ENCODE measurements at places on chromosomes 2 and 18. TPM values are rescaled to one million over a fixed set of nuclear protein-coding genes. Genes with fewer than 3 reads are reported as not detected.

SULT1C2 gene
- total RNA-seq, result not detected

ST6GAL2 gene
- not detected for total RNA-seq

DHRS9 gene
- 0.34 TPM for total RNA-seq

TUBB8B gene
- total RNA-seq, result not detected

MAP3K19 gene
- not detected for total RNA-seq

- no peak for DNase-seq
Measured at GRCh38 chr2:200624658-200625057, 38.8 kb downstream of the AOX1 start.

- no peak for DNase-seq
Measured at GRCh38 chr18:57584444-57584843, 2.1 kb downstream of the FECH start.

- no peak for DNase-seq
Measured at GRCh38 chr2:226137201-226137811, 662.3 kb downstream of the IRS1 start.

DNA sequence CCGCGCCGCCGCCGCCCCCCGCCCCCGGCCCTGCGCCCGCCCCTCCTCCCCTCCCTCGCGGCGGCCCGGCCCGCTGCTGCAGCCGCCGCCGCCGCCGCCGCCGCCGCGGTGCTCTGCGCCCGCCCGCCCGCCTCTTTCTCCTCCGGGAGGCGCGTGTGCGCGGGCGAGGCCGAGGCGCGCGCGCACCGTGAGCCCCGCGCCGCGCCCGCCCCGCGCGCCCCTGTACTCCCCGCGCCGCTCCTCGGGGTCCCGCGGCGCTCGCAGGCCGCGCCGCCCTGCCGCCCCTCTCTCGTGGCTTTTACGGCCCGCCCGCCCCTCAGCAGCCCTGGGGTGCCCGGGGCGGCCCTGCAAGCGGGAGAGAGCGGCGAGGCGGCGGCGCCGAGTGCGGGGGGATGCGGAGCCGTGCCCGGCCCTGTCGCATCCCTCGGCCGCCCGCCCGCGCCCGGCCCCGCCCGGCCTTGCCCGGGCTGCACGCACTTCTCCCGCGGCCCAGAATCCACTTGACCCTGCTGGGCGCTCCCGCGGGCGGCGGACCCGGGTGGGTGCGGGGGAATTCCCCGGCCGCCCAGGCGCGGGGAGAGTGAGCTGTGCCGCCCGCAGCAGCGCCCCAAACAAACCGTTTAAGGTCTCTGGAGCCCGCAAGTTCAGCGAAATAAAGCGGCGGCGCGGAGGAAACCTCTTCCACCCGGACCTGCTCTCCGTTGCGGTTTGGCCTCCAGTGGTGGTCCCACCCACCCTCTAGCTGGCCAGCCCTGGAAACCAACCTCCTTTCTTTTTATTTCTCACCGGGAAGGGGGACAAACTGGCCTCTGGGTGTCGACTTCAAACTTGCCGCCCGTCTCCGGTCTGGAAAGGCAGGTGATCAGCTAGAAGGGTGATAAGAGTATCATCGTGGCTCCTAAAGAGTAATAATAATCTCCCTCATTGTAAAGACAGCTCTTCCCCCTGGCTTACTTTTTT is 37.4 kb downstream of the AFF3 start:
- DNase-seq, result peak; percentile 42

GRCh38 chr2:119068154-119068725 is 90.3 kb downstream of the C1QL2 start:
- no peak for DNase-seq

- peak; percentile 22 for DNase-seq
Measured at GRCh38 chr2:240600451-240600961, 14.0 kb downstream of the CAPN10 start.

DNA sequence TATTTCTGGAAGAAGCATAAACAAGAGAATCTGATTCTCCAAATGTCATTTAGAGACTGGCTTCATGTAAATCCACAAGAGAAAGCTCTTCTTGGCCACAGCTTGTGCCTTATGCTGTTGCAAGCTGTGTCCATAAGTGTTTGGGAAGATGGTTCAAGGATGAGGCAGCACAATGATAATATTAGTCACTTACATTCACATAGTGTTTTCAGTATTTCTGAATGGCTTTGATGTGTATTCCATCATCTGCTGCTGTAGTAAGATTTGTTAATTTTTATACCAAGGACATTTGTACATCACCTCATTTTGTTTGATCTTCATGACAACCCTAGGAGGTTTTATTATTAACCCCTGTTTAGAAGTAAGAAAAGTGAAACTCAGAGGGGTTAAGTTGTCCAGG is 29.9 kb downstream of the CREG2 start:
- no peak for DNase-seq

GRCh38 chr2:24077535-24077877 is 1.4 kb upstream of the SF3B6 start:
- DNase-seq, result peak; percentile 34

GRCh38 chr2:227370791-227371312 is 8.3 kb downstream of the TM4SF20 start:
- no peak for DNase-seq

DNA sequence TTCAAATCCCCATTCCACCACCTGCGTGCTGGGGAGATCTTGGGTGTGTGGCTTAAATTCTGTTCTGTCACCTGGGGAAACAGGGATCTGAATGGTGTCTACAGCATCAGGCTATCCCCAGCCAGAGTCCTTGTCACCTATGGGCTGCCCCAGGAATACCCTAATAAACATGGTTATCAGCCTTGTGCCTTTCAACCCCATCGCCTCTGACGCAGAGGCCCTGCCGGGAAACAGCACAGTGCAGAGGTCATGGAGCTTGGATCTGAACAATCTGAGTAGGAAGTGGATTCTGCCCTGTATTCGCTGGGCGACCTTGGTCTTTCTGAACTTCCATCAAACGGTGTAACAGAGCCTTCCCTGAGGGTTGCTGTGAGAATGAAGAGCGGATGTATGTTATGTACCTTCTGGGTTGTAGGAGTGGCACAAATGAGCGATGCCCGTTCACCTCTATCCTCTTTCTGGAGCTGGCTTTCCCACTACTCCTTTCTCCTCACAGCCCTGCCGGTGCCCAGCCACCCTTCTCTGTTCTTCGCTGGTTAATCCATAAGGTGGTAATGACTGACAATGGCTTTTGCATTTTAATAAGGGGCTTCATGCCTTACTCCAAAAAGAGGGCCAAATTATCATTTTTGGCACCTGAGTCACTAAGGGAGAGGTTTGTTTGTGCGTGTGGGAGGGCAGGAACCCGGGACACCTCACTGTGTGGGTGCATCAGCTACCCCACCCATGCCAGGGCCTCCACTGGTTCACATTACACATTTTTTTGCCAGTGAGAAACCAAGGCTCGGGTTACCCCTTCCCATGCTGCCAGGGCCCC is 256.5 kb downstream of the MYCN start:
- no peak for DNase-seq

DNA sequence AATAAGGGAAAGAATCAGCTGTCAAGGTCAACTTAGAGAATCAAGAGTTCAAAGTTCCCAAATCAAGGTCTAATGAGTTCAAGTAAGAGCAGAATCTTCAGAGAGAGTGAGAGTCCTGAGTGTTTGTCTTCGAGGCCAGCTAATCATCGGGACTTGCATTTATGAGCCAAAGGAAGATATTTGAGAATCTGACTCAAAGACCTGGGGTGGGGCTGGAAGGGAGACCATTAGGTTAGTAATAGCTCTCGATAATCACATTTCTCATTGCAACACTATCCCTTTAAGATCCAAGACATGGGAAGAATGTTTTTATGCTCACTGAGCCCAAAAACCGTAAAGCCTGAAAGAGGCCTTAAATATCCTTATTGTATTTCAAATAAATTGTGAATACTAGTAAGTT is 72.0 kb upstream of the FSHR start:
- DNase-seq, result no peak

- no peak for DNase-seq
Measured at GRCh38 chr2:223054193-223054781, 2.3 kb downstream of the KCNE4 start.

GRCh38 chr18:54360406-54360805 is 2.7 kb downstream of the C18orf54 start:
- no peak for DNase-seq

DNA sequence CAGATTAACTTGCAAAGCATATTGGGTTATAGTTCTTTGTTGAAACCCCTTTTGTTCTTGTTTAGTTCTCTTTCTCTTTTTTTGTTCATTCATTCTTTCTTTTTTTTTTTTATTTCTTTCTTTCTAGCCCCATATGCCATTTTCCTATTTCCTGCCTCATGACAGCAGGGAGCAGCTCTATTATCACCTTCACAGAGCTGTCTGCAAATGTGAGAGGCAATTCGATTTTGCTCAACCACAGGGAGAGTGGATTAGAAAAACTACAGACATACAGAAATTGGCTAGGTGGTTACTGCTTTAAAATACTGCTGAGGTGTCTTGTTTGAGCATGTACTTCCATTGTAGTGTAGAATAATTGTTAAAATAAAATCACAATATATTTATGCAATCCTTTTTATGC is 44.2 kb upstream of the TBR1 start:
- DNase-seq, result no peak

- DNase-seq, result no peak
Measured at GRCh38 chr2:161233858-161234431, 73.7 kb downstream of the TANK start.

DNA sequence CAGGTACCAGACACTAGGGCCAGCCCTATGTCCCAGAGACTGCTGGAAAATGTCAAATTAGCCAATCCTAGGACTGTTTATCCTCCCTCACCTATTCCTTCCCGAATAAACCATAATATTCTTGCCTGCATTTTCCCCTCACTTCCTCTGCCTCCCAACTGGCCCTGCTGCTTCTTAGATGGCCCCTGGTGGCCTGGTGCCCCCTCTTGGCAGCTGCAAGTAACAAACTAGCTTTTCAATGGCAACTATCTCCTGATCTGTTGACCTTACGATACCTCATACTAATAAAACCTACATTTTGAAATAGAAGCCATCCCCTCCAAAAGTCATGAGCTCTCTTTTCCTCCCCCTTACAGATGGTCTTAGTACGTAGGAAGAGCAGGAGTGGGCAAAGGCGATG is 132.0 kb downstream of the ALPK2 start:
- no peak for DNase-seq

- DNase-seq, result no peak
Measured at GRCh38 chr2:154533300-154533940, 165.1 kb upstream of the KCNJ3 start.

DNA sequence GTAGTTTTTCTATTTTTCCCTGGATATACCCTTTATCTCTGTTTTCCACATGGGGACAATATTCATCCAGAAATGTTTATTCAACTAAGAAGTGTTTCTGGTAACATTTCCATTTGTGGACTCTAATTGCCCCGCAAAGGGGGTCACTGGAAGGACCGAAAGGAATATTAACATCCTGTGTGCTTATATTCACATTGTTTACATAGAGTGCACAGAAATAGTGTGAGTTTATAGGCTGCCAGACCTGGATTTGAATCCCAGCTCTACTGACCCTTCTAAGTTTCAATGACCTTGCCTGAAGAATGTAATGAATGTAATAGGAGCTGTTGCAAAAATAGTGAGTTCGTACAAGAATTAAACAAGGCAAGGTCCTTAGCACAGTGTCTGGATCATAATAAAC is 152.9 kb upstream of the NCKAP5 start:
- no peak for DNase-seq

GRCh38 chr2:197661626-197662025 is 13.8 kb downstream of the RFTN2 start:
- no peak for DNase-seq

DNA sequence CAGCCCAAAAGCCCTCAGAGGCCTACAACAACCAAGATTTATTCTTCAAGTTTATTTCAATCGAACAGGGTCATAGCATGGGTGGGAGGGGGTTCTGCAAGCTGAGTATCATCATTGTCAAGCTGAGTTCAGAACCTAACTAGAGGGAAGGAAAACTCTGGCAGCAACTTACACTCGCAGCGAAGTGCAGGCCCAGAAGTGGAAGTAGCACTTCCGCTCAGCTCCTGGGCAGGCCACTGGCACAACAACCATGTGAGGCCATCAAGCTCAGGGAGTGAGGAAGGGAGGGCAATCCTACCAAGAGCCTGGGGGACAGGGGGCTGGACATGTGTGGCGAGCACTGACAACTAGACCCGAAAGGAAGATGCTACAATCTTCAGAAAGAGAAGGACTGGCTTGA is 4.8 kb downstream of the UXS1 start:
- no peak for DNase-seq

DNA sequence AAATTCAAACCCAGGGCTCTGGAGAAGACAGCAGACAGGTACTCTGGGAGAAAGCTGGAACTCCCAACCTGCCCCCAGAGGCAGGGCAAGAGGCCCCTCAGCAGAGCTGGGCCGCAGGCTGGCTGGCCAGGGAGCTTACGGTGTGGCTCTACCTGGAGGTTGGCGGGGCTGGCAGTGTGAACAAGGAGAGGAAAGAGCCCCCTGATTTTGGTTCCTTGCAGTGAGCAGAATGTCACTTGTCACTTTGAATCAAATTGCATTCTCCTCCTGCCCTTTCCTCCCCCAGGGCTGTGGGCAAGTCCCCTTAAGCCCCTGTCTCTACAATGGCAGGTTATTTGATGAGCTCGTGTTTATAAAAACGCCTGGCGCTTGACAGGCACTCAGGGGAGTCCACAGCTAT is 32.6 kb downstream of the MYO7B start:
- DNase-seq, result no peak

- DNase-seq, result no peak
Measured at GRCh38 chr2:7057865-7058400, 140.7 kb downstream of the RNF144A start.

DNA sequence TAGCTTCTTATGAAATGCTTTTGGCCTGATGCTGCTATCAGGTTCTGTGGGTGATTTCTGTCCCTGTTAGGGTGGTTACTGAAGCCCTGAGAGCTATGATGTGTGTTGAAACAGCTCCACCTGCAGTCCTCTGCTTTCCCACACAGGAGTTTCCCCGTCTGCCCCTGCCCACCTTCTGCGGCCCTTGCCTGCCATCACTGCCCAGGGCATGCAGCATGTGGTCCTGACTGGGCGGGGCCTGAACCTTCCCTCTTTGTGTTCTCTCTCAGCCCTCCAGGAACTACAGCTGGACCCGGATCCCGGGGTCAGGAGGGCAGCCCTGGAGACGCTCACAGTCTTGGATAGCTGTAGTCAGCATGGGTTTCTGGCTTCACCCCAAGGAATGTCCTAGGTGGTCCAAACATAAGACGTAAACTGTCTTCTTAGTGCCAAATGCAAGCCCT is 21.4 kb downstream of the HJURP start:
- DNase-seq, result peak; percentile 29

- no peak for DNase-seq
Measured at GRCh38 chr18:77009675-77010074, 122.9 kb downstream of the MBP start.

- DNase-seq, result no peak
Measured at GRCh38 chr2:56685205-56685604, 501.4 kb downstream of the CCDC85A start.

- DNase-seq, result no peak
Measured at GRCh38 chr2:96409081-96409819, 73.7 kb downstream of the NCAPH start.

- DNase-seq, result no peak
Measured at GRCh38 chr18:76476665-76477561, 18.1 kb downstream of the ZNF516 start.

- DNase-seq, result no peak
Measured at GRCh38 chr2:74261204-74261864, 62.9 kb downstream of the MTHFD2 start.
